ENCODE measurements at places on chromosomes 5 and 9. TPM values are rescaled to one million over a fixed set of nuclear protein-coding genes. Genes with fewer than 3 reads are reported as not detected.

The SLC45A2 gene
- total RNA-seq, result not detected

DNA sequence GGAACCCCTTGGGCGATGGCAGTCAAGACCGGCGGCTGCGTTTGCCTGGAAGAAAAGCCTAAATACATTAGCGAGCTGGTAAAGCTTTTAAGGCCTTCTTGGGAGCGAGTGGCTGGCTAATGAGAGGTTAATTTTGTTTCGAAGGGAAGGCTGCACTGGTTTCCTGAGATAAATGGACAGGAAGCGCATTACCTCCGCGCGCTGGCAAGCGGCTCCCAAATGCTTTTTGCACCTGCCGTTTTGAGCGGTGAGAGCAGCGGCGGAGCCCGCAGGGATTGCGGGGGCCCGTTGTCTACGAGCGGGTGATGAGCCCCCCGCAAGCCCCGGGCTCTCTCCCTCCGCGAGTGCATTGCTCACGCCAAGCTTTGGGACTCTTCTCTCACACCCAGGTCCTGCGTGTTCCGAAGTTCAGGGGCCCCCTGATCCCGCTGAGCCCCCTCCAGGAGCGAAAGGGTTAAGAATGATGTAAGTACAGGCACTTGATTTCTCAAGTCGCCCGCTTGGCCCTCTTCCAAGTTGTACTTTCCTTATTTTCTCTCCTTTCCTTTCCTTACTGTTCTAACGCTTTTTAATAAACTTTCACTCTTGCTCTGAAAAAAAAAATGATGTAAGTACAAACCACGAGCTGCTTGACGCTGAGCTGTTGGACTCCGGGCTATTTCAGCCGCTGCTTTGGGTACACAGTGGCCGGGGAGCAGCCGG is 3.1 kb upstream of the RGMB start:
- H3K4me1 ChIP-seq, result peaks cover 49% of the 10 kb centered on the region
- H3K36me3 ChIP-seq, result no peaks in the 10 kb centered on the region
- peak overlapping the region; percentile 88 for H3K4me3 ChIP-seq
- H3K27me3 ChIP-seq, result peaks cover 11% of the 10 kb centered on the region

DNA sequence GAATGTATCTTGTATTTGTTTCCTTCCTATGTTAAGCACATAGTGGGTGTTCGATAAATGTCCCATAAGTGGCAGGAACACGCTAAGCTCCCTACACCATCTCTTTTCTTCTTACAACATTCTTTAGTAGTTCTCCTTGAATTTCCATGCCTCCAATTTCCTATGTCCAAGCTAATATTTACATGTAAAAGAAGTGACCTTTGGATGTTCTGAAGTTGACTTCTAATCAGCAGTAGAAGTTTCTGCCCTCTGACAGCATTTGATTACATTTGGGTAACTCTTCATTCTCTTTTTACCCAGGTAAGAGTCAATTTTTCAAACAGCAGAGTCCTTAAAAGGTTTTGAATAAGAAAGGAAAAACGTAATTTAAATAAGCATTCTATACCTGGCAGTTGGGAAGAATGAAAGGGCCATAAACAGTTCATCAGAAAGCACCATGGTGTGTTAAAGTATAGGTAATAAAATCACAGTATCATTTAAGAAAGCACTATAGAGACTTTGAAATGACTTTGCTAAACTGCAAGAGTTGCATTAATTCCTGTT is 78.9 kb downstream of the TRPM3 start:
- no peak for DNase-seq
- no peaks in the 10 kb centered on the region for H3K27me3 ChIP-seq
- no peak overlapping the region for H3K4me3 ChIP-seq

- H3K4me1 ChIP-seq, result peaks cover 27% of the 10 kb centered on the region
- H3K27ac ChIP-seq, result peak overlapping the region; percentile 91
- peak; percentile 53 for DNase-seq
- H3K36me3 ChIP-seq, result peaks cover 12% of the 10 kb centered on the region
- H3K27me3 ChIP-seq, result no peaks in the 10 kb centered on the region
These were observed 600 bp downstream of the ENC1 start for GRCh38 chr5:74639807-74640449.

DNA sequence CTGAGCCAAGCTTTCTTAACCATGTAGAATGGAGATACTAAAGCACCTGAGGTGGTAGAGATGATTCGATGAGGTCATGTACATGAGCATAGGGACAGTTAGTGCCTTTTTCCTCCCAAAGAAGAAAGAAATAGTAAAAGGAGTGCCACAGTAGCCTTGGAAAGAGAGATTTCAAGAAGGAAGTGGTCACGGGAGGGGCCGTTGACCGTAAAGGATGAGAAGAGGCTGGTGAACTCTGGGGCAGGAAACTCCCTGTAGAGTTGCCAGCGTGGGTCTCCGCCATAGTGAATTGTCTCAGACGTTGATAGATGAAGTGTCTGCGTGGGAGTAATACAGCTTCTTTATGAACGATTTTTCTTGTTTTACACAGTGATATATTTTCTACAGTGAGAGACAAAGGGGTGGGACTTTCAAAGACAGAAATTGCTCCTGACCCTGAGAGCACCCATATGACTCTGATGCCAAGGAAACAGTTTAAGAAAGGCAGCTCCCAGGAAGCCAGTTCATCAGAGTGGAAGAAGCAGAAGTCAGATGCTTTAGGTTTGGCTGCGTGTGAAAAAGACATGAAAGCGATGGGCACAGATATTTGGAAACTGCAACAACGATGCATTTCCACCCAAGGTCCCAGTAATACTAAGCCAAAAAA is 41.3 kb downstream of the UGCG start:
- H3K27me3 ChIP-seq, result no peaks in the 10 kb centered on the region
- peaks cover 1% of the 10 kb centered on the region for H3K36me3 ChIP-seq
- H3K4me3 ChIP-seq, result no peak overlapping the region
- H3K27ac ChIP-seq, result peak overlapping the region; percentile 43
- no peaks in the 10 kb centered on the region for H3K4me1 ChIP-seq

DNA sequence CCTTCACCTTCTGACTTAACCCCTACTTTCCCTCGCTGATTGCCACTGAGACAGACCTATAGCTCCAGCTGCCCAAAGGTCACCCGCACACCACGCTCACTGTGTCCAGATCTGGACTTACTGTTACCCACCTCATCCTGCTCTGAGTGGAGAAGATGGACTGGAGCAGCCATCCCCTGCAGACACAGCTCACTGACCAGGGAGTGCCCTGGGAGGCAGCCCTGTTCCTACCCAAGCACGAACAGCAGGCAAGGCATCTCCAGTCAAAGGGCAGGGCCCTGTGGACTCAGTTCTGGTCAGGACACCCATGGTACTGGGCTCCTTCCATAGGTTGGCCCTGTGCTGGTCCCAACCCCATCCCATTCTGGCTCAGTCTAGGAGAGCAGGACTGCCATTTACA is 9.5 kb upstream of the BARX1 start:
- H3K4me3 ChIP-seq, result no peak overlapping the region
- no peak overlapping the region for H3K27ac ChIP-seq
- H3K27me3 ChIP-seq, result peaks cover 63% of the 10 kb centered on the region
- no peaks in the 10 kb centered on the region for H3K36me3 ChIP-seq
- no peak for DNase-seq

The SLC46A2 gene
- total RNA-seq, result not detected
